MG63 (cell line): ENCODE measurements at places on chromosomes 5 and 9. TPM values are rescaled to one million over a fixed set of nuclear protein-coding genes. Genes with fewer than 3 reads are reported as not detected.

The PCDHB5 gene
- 2.3 TPM in 1 of 2 replicates, not detected in the other for total RNA-seq

The JAKMIP2 gene
- total RNA-seq, result not detected in 2 replicates

The COL27A1 gene
- 1.1 and 1.3 TPM in 2 replicates for total RNA-seq

The BRD3OS gene
- 7.8 and 18.6 TPM in 2 replicates for total RNA-seq

The SPINK9 gene
- total RNA-seq, result not detected in 2 replicates
